ENCODE measurements at places on chromosomes 1 and 21.

GRCh38 chr21:15627011-15627410 is 102.8 kb upstream of the USP25 start:
- no peak for DNase-seq

DNA sequence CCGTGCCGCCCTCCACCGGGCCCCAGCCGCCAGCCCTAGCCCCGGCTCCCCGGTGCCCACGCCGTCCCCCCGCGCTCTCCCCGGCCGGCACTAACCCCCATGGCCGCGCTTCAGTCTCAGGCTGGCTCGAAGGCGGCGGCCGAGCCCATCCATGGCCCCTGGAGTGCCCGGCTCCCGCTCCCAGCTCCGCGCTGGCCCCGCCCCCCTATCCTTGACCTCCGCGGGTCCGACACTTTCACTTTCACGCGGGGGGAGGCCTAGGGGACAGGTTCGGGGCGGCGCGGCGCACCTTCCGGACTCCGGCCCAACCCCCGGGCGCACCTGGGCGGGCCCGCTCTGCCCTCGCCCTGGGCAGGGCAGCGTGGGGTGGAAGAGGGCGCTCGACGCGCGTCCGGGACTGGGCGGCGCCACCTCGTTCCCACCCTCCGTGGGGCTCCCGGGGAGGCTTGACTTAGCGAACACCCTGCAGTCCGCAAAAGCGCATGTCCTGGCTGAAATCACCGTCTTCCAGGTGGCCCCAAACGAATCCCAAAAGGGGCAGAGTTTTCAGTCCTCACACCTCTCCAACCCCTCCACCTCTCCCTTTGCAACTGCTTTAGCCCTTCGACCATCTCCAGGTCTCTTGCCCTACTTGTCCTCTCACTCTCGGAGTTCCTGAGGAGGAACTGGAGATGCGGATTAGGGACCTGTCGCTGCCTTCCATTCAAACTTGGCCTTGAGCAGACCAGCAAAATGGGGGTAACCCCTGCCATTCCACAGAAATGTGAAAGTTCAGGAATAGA is 3.9 kb upstream of the DENND2D start:
- no peak for DNase-seq

- DNase-seq, result no peak
Measured at GRCh38 chr1:61175976-61176375, 93.6 kb downstream of the NFIA start.

DNA sequence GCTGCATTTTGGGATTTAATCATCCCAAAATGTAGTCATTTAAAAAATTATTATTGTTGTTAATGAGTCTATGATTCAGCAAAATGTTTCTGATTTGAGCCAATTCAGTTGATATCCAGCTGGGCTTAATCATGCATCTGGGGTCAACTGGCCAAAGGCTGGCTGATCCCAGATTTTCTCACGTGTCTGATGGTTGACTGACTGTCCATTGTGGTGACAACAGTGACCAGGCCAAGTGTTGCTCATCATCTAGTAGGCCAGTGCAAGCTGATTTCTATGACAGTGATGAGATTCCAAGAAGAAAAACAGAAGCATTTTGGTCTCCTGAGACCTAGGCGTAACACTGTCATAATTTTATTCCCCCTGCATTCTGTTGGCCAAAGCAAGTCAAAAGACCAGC is 80.1 kb upstream of the ZC3H11B start:
- no peak for DNase-seq

DNA sequence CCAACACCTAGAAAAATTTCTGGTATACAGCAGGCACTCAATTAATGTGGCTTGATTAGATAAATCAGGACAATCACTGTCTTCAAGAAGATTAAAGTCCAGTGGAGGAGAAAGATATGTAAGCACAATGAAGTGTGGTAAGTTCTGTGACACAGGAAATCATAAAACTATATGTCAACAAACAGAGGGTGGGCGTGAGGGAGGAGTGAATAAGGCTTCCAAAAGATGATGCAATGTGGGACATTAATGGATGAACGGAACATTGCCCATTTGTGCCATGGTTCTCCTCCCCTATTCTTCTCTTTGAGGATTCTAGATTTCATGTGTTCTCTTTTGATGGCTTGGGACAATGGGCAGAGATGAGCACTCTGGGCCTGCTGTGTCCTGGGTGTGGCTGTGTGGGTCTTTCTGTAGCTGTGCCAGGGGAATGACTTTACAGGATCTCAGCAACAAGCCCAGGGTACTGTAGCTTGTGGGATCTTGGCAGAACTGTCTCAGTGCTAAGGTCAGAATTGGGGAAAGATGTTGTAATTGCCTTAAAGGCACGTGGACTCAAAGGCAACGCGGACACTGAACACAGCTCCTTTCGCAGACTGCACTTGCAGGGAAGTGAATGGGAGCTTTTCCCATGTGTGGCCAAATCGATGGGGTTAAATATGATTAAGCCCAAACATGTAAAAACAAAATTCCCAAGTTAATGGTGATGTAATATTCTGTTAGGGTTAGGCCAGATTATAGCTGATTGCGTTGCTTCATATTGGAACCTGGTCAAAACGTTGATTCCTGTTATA is 366.9 kb downstream of the TGFB2 start:
- DNase-seq, result no peak

DNA sequence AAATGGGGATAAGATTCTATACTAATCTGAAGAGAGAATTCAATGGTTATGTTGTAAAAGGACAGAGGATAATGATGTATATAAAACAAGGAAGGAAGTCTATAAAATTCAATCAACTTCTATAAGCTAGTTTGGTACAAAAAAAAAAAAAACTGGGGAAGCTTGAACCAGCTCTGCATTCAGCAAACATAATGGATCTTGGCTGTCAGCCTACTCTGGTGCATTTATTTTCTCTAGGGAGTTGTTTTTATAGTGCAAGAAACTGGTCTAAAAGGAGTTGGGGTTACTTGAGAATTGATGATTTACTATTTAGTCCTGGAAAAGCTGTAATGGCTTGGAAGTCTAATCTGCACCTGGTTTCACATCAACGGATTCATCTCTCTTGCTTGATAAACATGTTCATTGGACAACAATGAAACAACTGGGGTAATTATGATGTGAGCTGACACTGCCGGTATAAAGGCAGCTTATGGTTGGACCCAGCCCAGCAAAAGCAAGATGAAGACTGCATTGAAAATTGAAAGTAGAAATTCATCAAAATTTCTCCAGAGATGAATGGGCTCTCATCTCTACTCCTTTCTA is 199.4 kb upstream of the NRIP1 start:
- no peak for DNase-seq

GRCh38 chr1:160007577-160008200 is 24.1 kb downstream of the PIGM start:
- no peak for DNase-seq

DNA sequence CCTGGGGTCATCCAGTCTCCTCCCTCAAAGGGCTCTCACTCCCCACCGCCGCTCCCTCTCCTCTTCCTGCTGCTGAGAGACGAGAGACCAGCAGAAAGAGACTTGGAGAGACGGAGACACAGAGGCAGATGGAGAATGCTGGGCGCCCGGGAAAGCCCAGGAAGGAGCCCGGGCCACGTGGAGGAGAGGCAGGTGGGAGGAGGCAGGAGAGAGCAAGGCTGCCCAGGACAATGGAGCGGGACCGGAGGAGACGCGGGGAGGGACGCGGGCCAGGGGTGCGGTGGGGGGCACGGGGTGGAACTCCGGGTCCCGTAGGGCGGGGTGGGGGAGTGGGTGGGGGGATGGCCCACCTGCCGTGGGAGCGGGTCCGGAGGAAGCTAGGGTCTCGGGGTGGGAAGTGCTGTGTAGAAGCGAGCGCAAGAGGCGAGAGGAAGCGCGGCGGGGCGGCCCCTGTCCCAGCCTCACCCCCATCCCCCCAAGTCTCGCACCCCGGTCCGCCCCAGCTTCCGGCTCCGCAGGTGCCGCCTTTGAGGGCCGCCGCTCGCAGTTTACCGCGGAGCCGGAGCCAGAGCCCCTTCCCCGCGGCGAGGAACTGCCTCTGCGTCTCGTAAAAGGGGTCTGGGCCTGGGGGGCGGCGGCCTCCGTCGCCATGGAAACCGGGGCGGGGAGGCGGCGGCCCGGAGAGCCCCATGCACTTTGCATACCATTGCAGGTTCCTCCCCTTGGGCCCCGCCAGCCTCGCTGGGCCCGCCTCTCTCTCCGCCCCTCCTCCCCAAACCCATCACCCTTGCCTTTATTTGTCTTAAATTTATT is 11.7 kb upstream of the EPHA2 start:
- DNase-seq, result no peak

GRCh38 chr1:174724219-174724618 is 275.5 kb upstream of the CACYBP start:
- no peak for DNase-seq

- no peak for DNase-seq
Measured at GRCh38 chr1:43995984-43996732, 4.8 kb downstream of the CCDC24 start.

DNA sequence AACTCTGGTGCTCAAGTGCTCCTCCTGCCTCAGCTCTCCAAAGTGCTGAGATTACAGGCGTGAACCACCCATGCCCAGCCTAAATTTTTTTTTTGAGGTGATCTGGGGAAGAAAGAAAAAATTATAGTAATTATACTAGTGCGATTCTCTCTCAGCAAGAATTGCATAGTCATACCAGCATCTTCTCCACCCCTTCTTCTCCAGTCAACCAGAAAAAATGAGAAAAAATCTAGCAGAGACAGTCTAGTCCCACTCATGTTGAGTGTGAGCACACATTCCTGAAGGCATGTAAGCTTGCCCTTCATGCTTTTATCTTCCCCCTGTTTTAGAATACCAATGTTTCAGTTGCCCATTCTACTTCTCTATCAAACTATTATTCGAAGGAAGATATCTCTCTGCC is 207.6 kb downstream of the S1PR1 start:
- no peak for DNase-seq

GRCh38 chr1:12528021-12528852 is 89.8 kb downstream of the DHRS3 start:
- no peak for DNase-seq

DNA sequence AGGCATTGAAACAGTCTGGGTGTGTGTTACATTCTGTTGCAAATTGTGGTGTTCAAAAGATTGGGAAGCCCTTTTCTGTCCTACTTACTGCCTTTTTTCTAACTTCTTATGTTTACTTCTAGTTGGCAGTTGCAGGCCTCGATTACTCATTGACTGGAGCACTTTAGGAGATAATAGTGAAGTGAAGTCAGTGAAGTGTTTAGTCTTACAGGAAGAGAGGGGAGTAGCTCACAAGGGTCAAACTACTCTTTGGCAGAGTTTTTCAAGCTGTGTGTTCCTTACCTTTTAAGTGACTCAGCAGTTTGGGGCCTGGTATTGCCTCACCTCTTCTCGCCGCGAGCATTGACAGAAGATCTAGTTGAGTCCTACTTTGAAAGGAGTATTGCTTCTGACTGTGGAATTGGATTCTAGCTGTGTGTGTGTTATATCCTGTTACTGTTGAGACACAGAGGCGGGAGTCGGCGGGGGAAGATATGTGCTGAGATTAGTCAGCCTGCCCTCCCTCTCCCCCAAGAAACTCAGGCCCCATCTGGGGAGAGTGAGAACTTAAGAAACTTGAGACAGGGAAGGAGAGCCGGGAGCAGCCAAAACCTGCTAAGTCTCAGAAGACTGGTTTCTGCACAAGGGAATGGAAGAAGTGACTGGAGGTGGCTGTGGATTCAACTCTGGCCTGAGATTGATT is 19.3 kb downstream of the AHCYL1 start:
- DNase-seq, result peak; percentile 41

- no peak for DNase-seq
Measured at GRCh38 chr1:36092798-36093185, 4.1 kb downstream of the ADPRS start.

- DNase-seq, result no peak
Measured at GRCh38 chr1:186899977-186900376, 71.2 kb downstream of the PLA2G4A start.

- DNase-seq, result no peak
Measured at GRCh38 chr1:222263791-222264190, 284.1 kb downstream of the HHIPL2 start.

All from occipital lobe (tissue), 3 donors.